ENCODE measurements at places on chromosomes 7 and 10.
A peak's percentile ranks its signal among the peaks of the same experiment; 100 is the strongest.

- H3K27me3 ChIP-seq: no peaks in the 10 kb centered on the region
- no peak for DNase-seq
- H3K4me3 ChIP-seq: peak overlapping the region; percentile 84
- peak overlapping the region; percentile 70 for H3K27ac ChIP-seq
- peaks cover 4% of the 10 kb centered on the region for H3K4me1 ChIP-seq
Measured at GRCh38 chr10:73785721-73786511, 510 bp downstream of the ZSWIM8 start.

DNA sequence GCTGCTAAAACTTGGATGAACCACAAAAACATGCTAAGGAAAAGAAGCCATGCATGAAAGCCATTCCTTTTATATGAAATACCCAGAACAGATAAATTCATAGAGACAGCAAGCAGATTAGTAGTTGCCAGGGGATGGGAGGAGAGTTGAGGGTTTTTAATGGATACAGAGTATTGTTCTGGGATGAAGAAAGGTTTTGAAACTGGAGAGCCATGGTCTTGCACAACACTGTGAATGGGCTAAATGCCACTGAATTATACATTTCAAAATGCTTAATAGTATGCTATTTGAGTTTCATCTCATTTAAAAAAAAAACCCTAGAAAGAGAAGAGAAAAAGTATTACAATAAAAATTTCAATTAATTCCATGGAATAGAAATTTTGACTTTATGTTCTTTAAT is 154.3 kb downstream of the GNAT3 start:
- DNase-seq: no peak
- H3K4me1 ChIP-seq: no peaks in the 10 kb centered on the region
- no peaks in the 10 kb centered on the region for H3K36me3 ChIP-seq
- no peaks in the 10 kb centered on the region for H3K27me3 ChIP-seq

DNA sequence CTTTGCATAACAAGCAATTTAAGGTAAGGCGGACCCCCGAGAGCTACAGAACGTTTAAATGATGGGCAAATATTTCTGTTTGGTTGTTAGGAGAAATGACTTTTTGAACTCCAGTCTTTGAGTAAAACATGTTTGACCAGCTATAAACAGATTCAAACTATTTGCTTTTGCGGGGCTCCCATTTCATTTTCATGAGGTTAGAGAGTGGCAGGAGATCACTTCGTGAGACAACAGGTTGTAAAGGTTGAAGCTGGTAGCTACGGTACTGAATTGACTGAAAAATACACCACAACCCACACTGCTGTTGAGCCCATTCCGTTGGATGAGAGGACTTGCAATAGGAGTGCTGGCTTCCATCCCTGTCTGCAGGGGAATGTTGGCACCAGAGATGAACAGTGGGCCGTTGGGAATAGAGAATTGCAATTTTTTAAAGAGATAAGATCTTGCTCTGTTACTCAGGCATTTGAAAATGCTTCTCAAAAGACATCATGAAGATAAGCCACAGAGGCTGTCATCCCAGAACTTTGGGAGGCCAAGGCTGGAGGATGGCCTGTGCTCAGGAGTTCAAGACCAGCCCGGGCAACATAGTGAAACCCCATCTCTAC is 65.7 kb upstream of the CARD11 start:
- no peaks in the 10 kb centered on the region for H3K36me3 ChIP-seq
- H3K4me1 ChIP-seq: no peaks in the 10 kb centered on the region
- no peaks in the 10 kb centered on the region for H3K27me3 ChIP-seq
- H3K4me3 ChIP-seq: no peak overlapping the region

- DNase-seq: peak; percentile 30
- no peak within 1 kb of the TSS for H3K4me3 ChIP-seq
- H3K4me1 ChIP-seq: no peaks in the 10 kb centered on the region
- no peak within 1 kb of the TSS for H3K27ac ChIP-seq
- H3K27me3 ChIP-seq: no peaks in the 10 kb centered on the region
Measured at GRCh38 chr7:150450491-150451001, at the start of gene GIMAP8. GIMAP8 (plus strand) TSS chr7:150450630; CDS start chr7:150466699, 16,069 bp downstream.

DNA sequence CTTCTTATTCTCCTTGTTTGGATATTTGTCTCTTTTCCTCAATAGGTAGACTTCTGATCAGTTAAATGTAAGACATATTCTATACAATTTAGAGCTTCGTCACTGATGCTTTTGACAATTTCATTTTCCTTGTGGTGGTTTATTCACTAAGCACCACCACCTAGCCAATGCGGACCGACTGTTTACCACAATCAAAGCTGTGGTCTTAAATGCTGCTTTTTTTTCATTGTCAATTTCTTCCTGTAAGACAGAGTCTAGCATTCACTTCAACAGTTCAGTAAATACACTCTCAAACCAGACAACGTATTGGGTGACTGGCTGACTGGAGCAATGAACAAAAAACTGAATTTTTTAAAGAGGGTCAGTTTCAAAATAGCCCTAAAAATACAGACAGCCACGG is 239.0 kb downstream of the DNAJB6 start:
- no peaks in the 10 kb centered on the region for H3K27me3 ChIP-seq
- no peaks in the 10 kb centered on the region for H3K4me1 ChIP-seq

DNA sequence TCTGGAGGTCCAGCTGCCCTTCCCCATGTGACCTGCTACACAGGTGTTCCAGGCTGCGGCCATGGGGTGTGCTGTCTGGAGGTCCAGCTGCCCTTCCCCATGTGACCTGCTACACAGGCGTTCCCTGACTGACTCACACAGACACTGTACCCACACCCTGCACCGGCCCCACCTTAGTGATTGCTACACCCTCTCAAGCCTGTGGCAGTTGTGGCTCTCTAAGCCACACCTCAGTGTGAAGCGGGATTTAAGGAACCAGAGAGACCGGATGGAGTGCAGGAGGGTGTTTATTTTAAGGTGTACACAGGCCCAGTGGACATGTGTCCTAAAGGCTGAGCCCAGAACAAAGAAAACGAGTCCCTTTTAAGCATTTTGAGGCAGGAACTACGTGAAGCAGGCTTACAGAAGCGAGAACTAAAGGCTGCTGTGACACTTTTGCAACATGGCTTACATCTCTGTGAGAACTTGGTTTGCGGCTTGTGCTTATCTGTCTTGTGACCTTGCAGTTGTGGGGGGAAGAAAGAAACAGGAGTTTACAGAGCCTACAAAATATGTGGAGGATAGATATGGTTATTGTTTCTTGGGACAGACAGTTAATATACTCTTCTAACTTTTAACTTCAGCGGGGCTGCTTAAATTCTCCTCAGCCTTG is 326.4 kb downstream of the PAXIP1 start:
- H3K4me1 ChIP-seq: no peaks in the 10 kb centered on the region
- H3K36me3 ChIP-seq: no peaks in the 10 kb centered on the region
- no peak overlapping the region for H3K27ac ChIP-seq
- DNase-seq: peak; percentile 7
- no peak overlapping the region for H3K4me3 ChIP-seq

DNA sequence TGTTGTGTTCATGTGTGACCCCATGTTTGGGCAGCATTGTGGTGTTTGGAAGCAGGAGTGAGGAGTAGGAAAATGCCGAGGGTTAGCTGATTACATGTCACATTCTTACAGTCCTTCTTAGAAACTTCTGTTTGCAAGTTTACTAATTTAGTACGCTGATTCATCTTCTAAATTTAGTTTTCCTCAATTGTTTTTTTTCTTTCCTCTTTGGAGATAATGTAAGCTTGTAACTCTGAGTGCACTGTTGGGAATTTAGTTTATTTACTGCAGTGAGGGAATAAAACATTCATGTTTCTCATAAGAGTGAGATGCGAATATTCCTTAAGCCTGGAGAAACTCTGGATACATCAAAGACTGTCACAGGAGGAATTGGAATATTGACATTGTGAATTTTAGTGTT is 135.0 kb downstream of the NT5C2 start:
- H3K4me1 ChIP-seq: no peaks in the 10 kb centered on the region
- no peak overlapping the region for H3K4me3 ChIP-seq
- no peaks in the 10 kb centered on the region for H3K36me3 ChIP-seq
- H3K27me3 ChIP-seq: no peaks in the 10 kb centered on the region
- no peak for DNase-seq

- peak; percentile 43 for DNase-seq
- H3K4me1 ChIP-seq: peaks cover 10% of the 10 kb centered on the region
- H3K4me3 ChIP-seq: peak within 1 kb of the TSS; percentile 68
- peaks cover 13% of the 10 kb centered on the region for H3K27me3 ChIP-seq
- H3K36me3 ChIP-seq: no peaks in the 10 kb centered on the region
- H3K27ac ChIP-seq: no peak within 1 kb of the TSS
Measured at GRCh38 chr10:59176241-59177030, at the start of gene PHYHIPL. PHYHIPL (plus strand) TSS chr10:59176643; CDS start chr10:59176854, 211 bp downstream.

- DNase-seq: no peak
- H3K27me3 ChIP-seq: peaks cover 3% of the 10 kb centered on the region
- no peak overlapping the region for H3K27ac ChIP-seq
- no peaks in the 10 kb centered on the region for H3K4me1 ChIP-seq
- no peak overlapping the region for H3K4me3 ChIP-seq
- H3K36me3 ChIP-seq: no peaks in the 10 kb centered on the region
Measured at GRCh38 chr10:88243202-88243744, 339.8 kb downstream of the RNLS start.

DNA sequence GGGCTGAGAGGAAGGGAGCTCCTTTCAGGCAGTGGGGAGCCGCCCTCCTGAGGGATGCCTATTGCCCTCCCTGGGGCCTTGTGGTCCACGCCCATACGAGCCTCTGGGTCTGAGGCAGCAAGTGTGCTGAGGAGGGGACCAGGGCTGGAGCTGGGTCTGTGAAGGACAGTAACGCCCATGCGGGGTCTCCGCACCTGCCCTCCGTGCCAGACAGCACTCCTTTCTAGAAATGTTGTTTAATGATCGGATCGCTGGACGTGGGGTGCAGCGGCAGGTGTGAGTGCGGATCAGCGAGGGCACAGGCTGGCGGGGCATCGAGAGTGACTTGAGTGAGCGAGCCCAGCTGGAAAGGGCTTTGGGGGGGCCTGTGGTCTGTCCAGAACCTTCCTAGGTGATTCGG is 70.1 kb downstream of the ELFN1 start:
- no peaks in the 10 kb centered on the region for H3K4me1 ChIP-seq
- no peaks in the 10 kb centered on the region for H3K27me3 ChIP-seq
- no peaks in the 10 kb centered on the region for H3K36me3 ChIP-seq
- DNase-seq: no peak
- no peak overlapping the region for H3K4me3 ChIP-seq

GRCh38 chr7:103499976-103500375 is 54.0 kb upstream of the SLC26A5 start:
- no peak overlapping the region for H3K27ac ChIP-seq
- no peaks in the 10 kb centered on the region for H3K27me3 ChIP-seq
- H3K4me1 ChIP-seq: no peaks in the 10 kb centered on the region
- no peak for DNase-seq
- H3K4me3 ChIP-seq: no peak overlapping the region

- no peaks in the 10 kb centered on the region for H3K36me3 ChIP-seq
- peaks cover 4% of the 10 kb centered on the region for H3K27me3 ChIP-seq
- no peak for DNase-seq
Measured at GRCh38 chr10:49620841-49621378, 7.1 kb downstream of the CHAT start.

DNA sequence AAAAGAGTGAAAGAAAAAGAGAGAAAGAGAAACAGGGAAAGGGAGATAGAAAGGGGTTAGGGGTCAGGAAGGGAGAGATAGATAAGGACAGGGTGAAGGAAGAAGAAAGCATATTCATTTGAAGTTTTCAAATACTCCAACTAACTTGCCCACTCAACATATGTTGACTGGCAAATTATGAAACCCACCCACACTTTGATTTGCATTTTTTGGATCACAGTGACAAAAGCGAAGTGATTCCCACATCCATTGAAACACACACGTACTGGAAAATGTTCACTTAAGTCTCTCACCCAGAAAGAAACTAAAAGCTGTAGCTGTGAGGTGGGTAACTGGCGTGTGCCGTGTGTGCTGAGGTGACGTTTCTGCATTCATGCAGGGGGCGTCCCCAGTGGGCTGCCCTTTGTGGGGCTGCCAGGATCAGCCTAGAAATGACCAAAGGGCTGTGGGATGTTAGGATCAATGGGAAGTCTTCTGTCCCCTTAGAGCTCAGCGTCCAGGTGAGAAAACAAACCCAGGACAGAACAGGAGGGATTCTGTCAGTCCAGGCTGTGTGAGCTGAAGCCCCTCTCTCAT is 134.9 kb upstream of the ADARB2 start:
- H3K27me3 ChIP-seq: no peaks in the 10 kb centered on the region
- DNase-seq: no peak
- H3K27ac ChIP-seq: no peak overlapping the region
- H3K4me3 ChIP-seq: no peak overlapping the region
- no peaks in the 10 kb centered on the region for H3K36me3 ChIP-seq

- no peak for DNase-seq
- no peak overlapping the region for H3K27ac ChIP-seq
Measured at GRCh38 chr7:72266771-72267170, 145.4 kb downstream of the CALN1 start.

- H3K36me3 ChIP-seq: no peaks in the 10 kb centered on the region
- no peak for DNase-seq
- H3K27ac ChIP-seq: no peak overlapping the region
- no peaks in the 10 kb centered on the region for H3K4me1 ChIP-seq
Measured at GRCh38 chr7:61576-62360, 130.6 kb upstream of the FAM20C start.

DNA sequence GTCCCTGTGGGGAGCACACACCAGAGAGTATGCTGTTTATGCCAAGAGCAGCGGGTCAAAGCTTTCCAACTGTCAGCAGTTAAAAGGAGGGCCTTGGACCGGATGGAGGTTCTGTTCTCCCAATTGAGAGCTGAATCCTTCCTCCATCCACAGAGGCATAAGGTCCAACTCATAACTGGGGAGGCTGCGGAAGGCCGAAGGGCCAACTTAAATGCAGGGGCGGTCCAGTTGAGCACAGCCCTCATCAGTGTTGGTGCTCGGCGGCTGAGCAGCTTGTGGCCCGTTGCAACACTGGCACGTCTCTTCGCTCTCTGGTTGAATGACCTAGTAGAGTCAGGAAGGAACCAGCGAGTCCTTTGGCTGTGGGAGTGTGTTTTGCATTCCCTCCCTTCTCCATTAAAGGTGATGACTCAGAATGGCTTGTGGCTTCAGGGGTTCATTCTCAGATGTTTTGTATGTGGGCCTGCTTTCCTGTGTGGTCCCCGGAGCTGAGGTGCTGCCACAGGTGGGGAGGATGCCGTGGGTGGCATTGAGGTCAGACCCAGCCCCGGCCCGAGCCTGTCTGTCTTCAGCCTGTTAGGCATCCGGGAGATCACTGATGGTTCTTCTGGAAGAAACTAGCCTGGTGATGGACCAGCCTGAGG is 44.8 kb upstream of the DMBT1 start:
- peaks cover 18% of the 10 kb centered on the region for H3K36me3 ChIP-seq
- H3K27me3 ChIP-seq: no peaks in the 10 kb centered on the region
- H3K27ac ChIP-seq: no peak overlapping the region
- H3K4me1 ChIP-seq: no peaks in the 10 kb centered on the region
